ENCODE measurements at places on chromosomes 6 and 20. TPM values are rescaled to one million over a fixed set of nuclear protein-coding genes. Genes with fewer than 3 reads are reported as not detected.

DNA sequence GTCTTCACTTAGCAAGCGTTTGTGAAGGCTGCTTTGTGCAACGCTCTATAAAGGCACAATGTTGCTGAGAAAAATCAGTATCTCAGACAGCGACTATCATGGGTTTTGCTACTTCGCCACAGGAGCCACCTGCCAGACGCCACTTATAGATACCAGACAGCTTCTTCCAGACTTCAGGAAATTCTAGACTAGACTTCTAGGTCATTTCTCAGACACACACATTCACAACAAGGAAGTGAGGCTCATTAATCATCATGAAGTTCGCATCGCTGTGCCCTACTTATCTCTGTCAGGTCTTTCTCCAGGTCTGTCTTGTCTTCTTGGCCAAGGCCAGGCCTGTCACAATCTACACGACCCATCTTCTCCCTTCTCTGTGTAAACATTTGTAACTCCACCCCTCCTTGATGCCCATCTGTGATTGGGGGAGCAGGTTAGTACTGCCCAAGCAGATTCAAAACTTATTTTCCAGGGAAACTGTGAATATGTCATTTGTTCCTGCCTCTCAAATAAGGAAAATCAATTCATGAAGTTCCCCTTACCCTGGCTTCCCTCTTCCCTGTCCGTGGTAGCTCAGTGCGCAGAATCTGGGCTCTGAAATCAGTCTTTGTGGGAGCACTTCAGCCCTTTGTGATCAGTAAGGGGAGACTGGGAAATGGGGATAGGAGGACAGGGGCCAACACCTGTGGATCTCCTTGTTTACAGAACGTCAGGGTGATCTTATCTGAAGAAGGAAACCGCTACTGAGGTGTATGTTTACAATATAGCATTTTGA is 115.5 kb downstream of the TNFAIP3 start:
- no peak for DNase-seq

- DNase-seq, result no peak
Measured at GRCh38 chr6:19705606-19706005, 131.6 kb upstream of the ID4 start.

- DNase-seq, result no peak
Measured at GRCh38 chr20:58150772-58151171, 77.7 kb downstream of the ANKRD60 start.

- DNase-seq, result no peak
Measured at GRCh38 chr20:17461941-17462340, 69.2 kb downstream of the BFSP1 start.

GRCh38 chr6:11782524-11782923 is 3.9 kb upstream of the ADTRP start:
- no peak for DNase-seq

GRCh38 chr20:2729791-2730190 is 37.2 kb downstream of the EBF4 start:
- DNase-seq, result no peak

- DNase-seq, result no peak
Measured at GRCh38 chr6:170175644-170176135, 115.2 kb downstream of the DLL1 start.

DNA sequence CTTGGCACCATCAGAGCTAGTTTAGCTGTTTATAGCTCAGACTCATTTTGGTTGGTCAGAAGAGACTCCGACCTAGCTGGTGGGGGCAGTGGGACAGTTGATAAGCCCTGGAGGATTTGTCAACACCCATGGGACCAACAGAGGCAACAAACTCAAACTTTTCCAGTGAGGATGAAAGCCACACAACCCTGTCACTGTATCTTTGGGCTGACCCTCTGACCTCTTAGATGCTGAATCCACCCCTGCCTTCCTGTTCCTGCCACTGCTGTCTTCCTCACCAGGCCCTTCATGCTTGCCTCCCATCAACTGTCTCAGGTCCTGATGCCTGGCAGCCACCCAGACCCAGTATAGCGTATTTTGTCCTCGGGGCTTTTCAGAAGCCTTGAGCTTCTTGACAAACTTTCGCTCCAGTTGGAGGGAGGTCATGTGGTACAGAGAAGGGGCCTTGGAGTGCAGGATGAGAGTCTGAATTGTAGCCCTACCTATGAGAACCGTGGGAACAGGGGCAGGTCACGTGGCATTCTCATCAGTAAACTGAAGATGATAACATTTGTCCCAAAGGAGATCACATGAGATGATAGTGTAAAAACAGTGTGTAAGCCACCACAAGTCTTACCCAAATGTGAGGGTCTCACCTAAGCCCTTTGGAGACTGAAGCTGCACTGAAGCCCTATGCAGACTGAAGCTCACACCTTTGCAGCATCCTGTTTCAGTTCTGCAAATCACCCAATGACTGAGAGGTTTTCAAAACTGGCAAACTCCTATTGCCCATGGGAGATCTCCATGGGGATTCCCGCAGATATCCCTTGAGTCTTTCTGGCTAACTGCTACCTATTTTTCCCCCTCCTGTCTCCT is 72.0 kb upstream of the F13A1 start:
- DNase-seq, result no peak

DNA sequence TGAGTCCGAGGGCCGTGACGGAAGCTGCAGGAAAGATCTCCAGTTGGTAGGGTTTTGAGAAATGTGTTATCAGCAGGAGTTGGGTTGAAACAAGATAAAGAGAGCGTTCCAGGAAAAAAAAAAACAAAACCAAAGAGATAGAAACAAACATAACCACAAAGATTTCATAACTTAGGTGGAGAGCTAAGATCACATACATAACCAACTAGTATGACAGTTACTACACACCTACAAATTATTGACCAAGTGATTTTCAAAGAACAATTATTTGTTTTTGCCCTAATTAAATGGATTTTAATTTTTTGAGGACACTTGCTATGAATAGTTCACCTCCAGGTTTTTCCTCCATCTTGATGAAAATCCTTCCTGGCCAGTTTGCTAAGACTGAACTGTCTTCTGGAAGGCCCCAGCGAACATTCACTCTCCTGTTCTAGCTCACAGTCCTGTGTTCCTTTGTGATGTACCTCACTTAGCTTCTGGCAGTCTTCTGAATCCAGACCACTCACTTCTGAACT is 69.4 kb downstream of the SNX9 start:
- DNase-seq, result no peak

GRCh38 chr6:53115741-53116140 is 32.9 kb downstream of the GCM1 start:
- no peak for DNase-seq

- DNase-seq, result no peak
Measured at GRCh38 chr6:31129130-31129529, 8.9 kb upstream of the CDSN start.

DNA sequence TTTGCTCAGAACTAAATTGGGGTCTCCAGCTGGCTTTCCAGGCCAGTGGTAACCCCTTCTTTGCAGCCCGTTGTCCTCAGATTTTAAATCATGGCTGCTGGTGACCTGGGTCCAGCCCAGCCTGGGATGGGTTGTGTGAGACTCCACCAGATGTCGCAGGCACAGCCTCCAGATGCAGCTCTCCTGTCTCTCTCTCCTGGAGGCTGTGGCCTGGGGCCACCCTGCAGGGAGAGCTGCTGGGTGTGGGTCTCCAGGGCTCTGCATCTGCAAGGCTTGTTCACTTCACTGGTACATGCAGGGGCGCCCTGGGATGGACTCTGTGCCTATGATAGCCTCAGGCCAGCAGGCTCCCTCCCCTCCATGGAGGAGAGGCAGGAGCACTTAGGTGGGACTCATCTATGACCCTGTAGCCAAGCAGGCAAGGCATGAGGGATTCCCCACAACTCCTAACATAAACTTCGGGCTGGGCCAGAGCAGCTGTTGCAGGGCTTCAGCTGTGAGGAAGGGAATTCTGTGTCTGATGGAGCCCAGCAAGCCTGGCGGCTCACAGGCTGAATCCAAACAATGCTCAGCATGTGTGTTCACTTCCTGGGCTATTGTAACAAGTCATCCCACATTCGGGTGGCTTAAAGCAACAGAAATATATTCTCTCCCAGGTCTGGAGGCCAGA is 94.7 kb upstream of the NXT1 start:
- no peak for DNase-seq

DNA sequence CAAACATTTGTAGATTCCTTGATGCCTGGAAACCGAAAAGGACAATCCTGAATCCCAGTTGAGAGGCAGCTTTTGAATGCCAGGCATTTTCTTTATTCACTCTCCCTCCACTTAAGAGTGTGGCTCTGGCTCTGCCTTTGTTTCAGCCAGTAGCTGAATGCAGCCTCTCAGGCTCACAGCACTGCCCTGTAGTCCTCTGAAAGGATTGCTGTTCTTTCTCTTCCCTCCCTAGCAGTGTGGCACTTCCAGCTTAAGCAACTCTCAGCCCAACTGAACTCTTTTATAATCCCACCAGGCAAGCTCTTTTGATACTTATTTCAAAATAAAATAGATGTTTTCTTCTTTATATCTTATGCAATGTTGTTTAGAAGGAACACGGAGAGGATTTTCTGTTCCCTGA is 415.6 kb downstream of the GJA1 start:
- no peak for DNase-seq

DNA sequence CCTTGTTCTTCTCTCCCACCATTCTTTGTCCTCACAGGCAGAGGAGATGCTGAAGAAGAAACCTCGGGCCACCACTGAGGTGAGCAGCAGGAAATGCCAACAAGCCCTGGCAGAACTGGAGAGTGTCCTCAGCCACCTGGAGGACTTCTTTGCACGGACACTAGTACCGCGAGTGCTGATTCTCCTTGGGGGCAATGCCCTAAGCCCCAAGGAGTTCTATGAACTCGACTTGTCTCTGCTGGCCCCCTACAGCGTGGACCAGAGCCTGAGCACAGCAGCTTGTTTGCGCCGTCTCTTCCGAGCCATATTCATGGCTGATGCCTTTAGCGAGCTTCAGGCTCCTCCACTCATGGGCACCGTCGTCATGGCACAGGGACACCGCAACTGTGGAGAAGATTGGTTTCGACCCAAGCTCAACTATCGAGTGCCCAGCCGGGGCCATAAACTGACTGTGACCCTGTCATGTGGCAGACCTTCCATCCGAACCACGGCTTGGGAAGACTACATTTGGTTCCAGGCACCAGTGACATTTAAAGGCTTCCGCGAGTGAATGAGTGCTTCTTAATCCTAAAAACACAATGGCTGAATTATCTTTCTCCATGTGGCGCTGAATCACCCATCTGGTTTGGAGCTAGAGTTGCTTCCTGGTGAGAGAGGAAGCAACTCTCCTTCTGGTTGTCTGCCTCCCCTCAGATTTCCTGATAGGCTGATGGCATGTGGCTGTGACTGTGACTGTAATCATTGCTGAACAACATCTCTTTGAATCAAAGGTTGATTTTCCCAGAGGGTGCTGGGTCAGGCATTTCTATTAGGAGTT is 4.6 kb downstream of the MAD2L1BP start:
- DNase-seq, result no peak

GRCh38 chr20:4041748-4042411 is 26.5 kb upstream of the RNF24 start:
- DNase-seq, result peak; percentile 98

GRCh38 chr6:12361042-12361765 is 71.0 kb downstream of the EDN1 start:
- no peak for DNase-seq

- DNase-seq, result peak; percentile 26
Measured at GRCh38 chr6:137013031-137013430, 31.7 kb downstream of the IL20RA start.

DNA sequence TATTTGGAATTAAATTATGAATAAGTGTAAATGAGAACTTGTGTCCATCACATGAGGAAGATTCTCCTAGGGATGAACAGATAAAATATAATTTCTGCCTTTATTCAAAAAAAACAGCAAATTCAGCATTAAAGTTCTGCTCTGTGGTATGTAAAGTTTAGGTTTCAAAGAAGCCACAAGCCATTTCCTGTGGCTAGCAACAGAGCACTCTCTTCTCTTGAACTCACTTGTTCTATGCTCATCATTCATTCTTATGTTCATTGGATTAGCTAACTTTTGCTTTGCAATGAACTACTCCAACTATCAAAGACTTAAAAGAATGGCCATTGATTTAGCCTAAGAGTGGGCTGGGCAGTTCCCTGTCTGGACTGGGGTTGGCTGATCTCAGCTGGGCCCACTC is 20.8 kb upstream of the SNRPB2 start:
- DNase-seq, result no peak

DNA sequence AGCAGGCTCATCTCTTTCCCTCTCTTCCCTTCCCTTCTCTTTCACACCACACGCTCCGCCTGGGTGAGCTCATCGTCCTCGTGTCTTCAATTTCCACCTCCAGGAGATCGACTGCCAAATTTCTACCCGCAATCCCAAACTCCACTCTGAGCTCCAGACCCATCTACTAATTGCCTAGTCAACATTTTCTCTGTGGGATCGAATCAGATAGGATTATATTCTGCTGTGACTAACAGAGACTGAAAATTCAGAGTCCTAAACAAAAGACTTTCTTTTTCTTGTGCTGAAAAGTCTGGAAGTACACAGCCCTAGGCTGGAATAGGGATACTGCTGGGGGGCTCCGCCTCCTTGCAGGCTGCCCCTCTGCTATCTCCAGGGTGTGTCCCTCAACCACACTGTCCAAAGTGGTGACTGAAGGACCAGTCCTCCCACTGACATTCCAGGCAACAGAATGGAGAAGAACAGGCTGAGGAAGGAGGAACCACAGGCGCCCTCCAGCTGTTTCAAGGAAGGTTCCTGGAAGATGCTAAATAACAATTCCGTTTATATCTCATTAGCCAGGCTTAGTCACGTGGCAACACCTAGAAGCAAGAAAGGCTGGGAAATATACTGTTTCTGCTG is 5.0 kb upstream of the HSPA12B start:
- peak; percentile 37 for DNase-seq

DNA sequence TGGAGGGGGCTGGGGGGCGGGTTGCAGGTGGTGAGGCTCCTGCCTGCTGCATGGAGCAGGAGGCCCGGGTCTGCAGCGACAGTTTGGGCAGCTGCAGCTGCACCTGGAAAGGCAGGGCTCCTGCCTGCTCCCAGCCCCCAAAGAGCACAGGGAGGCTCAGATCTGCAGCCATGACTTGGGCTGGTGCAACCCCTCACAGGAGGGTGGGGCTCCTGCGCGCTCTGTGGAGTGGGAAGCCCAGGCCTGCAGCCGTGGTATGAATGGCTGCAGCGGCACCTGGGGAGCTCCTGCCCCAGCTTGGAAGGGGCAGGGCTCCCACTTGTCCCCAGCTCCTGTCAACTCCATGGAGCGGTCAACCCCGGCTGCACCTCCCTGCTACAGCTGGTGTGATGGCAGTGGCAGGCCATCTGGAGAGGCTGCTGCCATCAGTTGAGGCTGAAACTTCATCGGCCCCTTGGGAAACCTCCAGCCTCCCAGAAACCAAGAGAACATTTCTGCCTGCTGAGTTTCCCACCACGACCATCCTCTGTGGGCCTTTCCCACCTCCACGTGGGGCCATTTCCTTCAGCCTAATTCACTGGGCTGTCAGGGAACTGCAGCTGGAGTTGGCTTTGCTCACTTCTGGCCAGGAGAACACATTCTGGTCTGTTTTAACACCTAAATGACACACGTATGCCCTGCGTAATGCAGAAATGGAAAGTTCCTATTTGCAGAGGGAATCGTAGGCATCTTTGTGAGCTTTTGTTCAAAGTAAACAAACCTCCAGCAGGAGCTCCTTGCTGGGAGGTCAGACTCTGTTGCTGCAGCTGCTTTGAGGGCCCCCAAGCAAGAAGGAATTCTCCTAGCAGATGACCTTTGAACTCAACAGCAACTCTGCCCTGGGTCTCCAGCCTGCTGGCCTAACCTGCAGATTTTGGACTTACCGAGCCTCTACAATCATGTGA is 429.0 kb downstream of the PREX1 start:
- DNase-seq, result no peak

The OARD1 gene
- polyA plus RNA-seq, result 10.0 TPM

The PTCRA gene
- polyA plus RNA-seq, result not detected

The LY6G6C gene
- 0.56 TPM for polyA plus RNA-seq

The SAMD3 gene
- 0.29 TPM for polyA plus RNA-seq

The SIRPB2 gene
- 2.4 TPM for polyA plus RNA-seq

The SNAP25 gene
- polyA plus RNA-seq, result not detected

The RAET1G gene
- 32.3 TPM for polyA plus RNA-seq

The ASF1A gene
- 7.9 TPM for polyA plus RNA-seq

The PRDM13 gene
- polyA plus RNA-seq, result not detected

The ARFGEF3 gene
- 0.51 TPM for polyA plus RNA-seq

The CYP39A1 gene
- polyA plus RNA-seq, result 0.65 TPM
